Naive thymus-derived CD4-positive, alpha-beta T cell (primary cell): ENCODE measurements at places on chromosomes 1 and 21. TPM values are rescaled to one million over a fixed set of nuclear protein-coding genes. Genes with fewer than 3 reads are reported as not detected.

Gene BCAS2
- 46.0 and 46.2 TPM in 2 replicates for total RNA-seq

Gene BARHL2
- not detected in 2 replicates for total RNA-seq

Gene S100A9
- total RNA-seq: 8.3 TPM

Gene CRYAA
- total RNA-seq: not detected

Gene ZNF648
- not detected for total RNA-seq

Gene DEGS1
- total RNA-seq: 37.6 TPM

- no peaks in the 10 kb centered on the region for H3K27me3 ChIP-seq
- H3K27ac ChIP-seq: no peak overlapping the region
- DNase-seq: no peak
Observed at GRCh38 chr1:17274186-17275170, 25.6 kb downstream of the PADI3 start.

- peak overlapping the region; percentile 94 for H3K27ac ChIP-seq
- DNase-seq: no peak
- H3K36me3 ChIP-seq: no peaks in the 10 kb centered on the region
- no peaks in the 10 kb centered on the region for H3K27me3 ChIP-seq
Observed at GRCh38 chr1:32106663-32107275, 1.1 kb upstream of the KPNA6 start.

GRCh38 chr1:160836981-160837557 lies 25.6 kb downstream of the CD244 start:
- no peaks in the 10 kb centered on the region for H3K36me3 ChIP-seq
- no peak for DNase-seq
- peak overlapping the region; percentile 14 for H3K4me3 ChIP-seq
- peaks cover 50% of the 10 kb centered on the region for H3K4me1 ChIP-seq

DNA sequence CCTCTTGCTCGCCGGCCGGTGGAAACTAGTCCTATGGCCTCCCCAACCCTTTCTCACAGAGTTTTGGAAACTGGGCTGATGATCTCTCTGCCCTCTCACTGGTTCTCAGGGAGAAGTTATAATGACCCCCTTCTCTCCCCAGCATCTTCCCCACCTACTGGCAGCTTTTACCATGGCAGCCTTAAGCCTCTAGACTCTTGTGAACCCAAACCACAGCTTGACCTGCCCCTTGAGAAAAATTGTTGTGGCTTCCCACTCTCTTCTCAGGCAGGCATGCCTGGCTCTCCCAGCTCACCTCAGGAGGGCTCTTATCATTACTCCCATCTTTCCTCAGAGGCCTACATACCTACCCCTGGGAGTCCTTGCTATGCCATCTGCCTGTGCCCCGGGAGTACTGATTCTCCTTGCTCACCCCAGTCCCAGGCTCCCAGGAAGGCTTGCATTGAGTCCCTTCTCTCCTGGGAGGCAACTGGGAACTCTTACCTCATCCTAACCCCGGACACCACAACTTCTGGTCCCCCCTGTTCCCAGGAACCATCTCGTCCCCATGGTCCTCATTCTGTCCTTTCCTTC lies 1.6 kb downstream of the NSUN4 start:
- H3K4me3 ChIP-seq: no peak overlapping the region
- H3K27me3 ChIP-seq: no peaks in the 10 kb centered on the region
- peaks cover 5% of the 10 kb centered on the region for H3K4me1 ChIP-seq
- DNase-seq: no peak
- no peaks in the 10 kb centered on the region for H3K36me3 ChIP-seq
- peak overlapping the region; percentile 97 for H3K27ac ChIP-seq

DNA sequence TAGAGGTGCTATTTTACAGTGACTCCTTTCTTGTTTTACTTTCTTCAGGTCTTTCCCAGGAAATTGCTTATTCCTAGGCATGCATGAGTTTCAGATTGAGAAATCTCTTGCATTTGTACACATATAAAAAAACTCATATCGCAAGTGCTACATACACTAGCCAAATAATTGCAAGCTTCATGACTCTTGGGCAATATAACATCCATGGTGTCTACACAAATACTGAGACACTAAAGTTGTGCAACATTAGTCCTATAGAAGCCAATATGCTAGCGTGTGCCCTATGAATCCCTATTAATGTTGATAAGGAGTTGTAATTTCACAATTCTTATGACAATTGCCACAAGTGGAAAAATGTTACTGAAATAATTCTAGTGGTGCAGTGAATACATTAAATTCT lies 591.0 kb downstream of the ADGRL2 start:
- H3K27ac ChIP-seq: no peak overlapping the region
- no peak for DNase-seq
- no peak overlapping the region for H3K4me3 ChIP-seq

- H3K4me3 ChIP-seq: no peak overlapping the region
- no peak overlapping the region for H3K27ac ChIP-seq
- H3K27me3 ChIP-seq: no peaks in the 10 kb centered on the region
- no peak for DNase-seq
- H3K4me1 ChIP-seq: no peaks in the 10 kb centered on the region
Observed at GRCh38 chr1:233614173-233614742, 352 bp downstream of the KCNK1 start.

GRCh38 chr1:91412371-91412770 lies 7.7 kb upstream of the HFM1 start:
- H3K4me3 ChIP-seq: no peak overlapping the region
- no peaks in the 10 kb centered on the region for H3K4me1 ChIP-seq
- DNase-seq: no peak
- H3K27ac ChIP-seq: no peak overlapping the region
- no peaks in the 10 kb centered on the region for H3K36me3 ChIP-seq

- H3K36me3 ChIP-seq: no peaks in the 10 kb centered on the region
- no peaks in the 10 kb centered on the region for H3K4me1 ChIP-seq
- no peaks in the 10 kb centered on the region for H3K27me3 ChIP-seq
- H3K27ac ChIP-seq: no peak overlapping the region
Observed at GRCh38 chr21:24259241-24259640, 1348.0 kb downstream of the MRPL39 start.

GRCh38 chr1:110196917-110197765 lies 13.0 kb upstream of the KCNC4 start:
- no peak overlapping the region for H3K27ac ChIP-seq
- H3K4me1 ChIP-seq: no peaks in the 10 kb centered on the region
- no peaks in the 10 kb centered on the region for H3K36me3 ChIP-seq

DNA sequence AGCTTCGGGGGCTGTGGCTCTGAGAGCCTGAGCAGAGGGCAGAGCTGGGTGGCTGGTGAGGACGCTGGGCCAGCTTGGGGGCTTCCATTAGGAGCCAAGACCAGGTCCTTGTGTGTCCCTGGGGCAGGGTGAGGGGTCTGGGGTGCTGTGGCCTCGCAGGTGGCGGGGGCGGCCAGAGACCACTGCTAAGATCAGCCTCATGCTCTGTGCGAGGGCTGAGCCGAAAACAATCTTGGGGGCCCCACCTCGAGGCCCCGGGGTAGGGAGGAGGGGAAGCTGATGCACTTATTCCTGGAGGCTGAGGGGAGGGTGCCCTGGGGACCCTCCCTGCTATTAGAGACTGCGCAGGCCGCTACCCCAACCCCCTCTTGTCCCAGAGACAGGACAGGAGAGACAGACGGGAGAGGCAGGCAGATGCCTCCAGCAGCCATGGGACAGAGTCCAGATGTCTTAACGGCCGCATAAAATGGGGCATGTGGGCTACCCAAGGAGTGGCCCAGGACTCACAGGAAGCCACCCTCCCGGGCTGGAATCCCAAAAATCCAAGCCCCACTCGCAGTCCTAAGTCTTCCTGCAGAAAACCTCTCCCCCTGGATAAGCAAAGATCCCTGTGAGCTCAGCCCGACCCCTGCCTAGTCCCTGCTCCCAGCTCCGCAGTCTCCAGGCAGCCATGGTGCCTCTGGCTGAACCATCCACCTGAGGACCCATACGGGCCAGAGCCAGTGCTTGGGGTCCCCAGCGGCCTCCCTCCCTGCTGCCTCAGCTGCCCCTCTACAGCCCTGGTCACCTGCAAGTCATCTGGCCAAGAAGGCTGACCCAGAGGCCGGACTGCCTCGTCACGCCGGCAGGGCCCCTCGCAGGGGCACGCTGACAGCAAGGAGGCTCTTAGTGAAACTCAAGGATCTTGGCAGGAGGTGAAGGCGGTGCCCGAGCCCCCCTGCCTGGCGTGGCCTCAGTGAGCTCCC lies 43.6 kb upstream of the COL18A1 start:
- H3K27ac ChIP-seq: no peak overlapping the region
- H3K36me3 ChIP-seq: no peaks in the 10 kb centered on the region

DNA sequence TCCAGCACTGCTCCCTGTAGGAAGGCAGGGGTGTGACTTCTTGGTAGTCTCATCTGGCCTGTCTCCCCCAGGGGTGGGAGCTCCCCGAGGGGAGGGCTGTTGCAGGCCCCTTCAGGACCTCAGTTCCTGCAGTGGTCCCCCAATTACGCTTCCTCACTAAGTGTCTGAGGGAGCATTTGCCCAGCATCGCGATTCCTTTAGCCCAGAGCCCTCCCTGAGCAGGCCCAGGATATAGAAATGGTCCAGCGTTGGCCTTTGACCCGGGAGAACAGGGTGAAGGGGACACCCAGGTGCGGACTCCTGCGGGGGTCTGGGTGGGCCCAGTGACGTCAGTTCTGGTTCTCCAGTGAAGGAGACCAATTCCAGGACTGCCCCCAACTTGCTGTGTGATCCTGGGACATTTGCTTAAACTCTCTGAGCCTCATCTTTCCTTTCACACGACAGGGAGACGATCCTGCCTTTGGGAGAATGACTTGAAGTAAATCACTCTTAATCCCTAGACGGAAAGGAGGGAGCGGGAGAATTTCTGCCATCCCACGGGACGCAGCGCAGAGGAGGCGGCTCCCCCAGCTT lies 32.6 kb upstream of the BTG2 start:
- no peak for DNase-seq
- H3K36me3 ChIP-seq: no peaks in the 10 kb centered on the region
- H3K27ac ChIP-seq: peak overlapping the region; percentile 75
- no peak overlapping the region for H3K4me3 ChIP-seq
- H3K4me1 ChIP-seq: peaks cover 13% of the 10 kb centered on the region
- H3K27me3 ChIP-seq: no peaks in the 10 kb centered on the region

GRCh38 chr1:238916828-238917227 lies 469.5 kb upstream of the CHRM3 start:
- H3K4me3 ChIP-seq: no peak overlapping the region
- H3K27ac ChIP-seq: no peak overlapping the region
- DNase-seq: no peak

- no peaks in the 10 kb centered on the region for H3K36me3 ChIP-seq
- H3K27ac ChIP-seq: no peak overlapping the region
- no peaks in the 10 kb centered on the region for H3K27me3 ChIP-seq
- no peak for DNase-seq
Observed at GRCh38 chr1:245873883-245874671, 633.0 kb downstream of the SMYD3 start.

- no peak overlapping the region for H3K27ac ChIP-seq
- no peaks in the 10 kb centered on the region for H3K27me3 ChIP-seq
- H3K4me3 ChIP-seq: no peak overlapping the region
- no peaks in the 10 kb centered on the region for H3K4me1 ChIP-seq
- DNase-seq: peak; percentile 29
Observed at GRCh38 chr1:169902751-169903150, 9.1 kb upstream of the SCYL3 start.

DNA sequence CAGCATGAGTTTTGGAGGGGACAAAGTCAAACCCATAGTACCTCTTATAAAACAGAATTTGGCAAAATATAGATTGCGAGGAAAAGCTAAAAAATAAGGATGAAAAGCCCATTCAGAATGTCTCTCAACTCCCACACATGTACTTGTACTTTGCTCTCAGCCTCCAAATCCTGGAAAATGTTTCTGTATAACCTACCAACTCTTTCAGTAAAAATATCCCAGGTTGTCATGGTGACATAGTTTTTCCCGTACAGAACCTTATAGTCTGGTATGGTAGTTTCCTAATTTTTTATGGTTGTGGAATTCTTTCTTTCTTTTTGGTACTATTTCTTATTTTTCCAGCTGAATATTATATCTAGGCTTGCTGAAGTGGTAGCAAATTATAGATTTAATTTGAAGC lies 15.5 kb upstream of the RPS6KC1 start:
- no peaks in the 10 kb centered on the region for H3K4me1 ChIP-seq
- H3K27me3 ChIP-seq: no peaks in the 10 kb centered on the region

GRCh38 chr1:220149742-220150141 lies 55.8 kb downstream of the IARS2 start:
- H3K36me3 ChIP-seq: peaks cover 13% of the 10 kb centered on the region
- DNase-seq: no peak
- H3K4me3 ChIP-seq: no peak overlapping the region
- H3K27ac ChIP-seq: no peak overlapping the region
- no peaks in the 10 kb centered on the region for H3K4me1 ChIP-seq

DNA sequence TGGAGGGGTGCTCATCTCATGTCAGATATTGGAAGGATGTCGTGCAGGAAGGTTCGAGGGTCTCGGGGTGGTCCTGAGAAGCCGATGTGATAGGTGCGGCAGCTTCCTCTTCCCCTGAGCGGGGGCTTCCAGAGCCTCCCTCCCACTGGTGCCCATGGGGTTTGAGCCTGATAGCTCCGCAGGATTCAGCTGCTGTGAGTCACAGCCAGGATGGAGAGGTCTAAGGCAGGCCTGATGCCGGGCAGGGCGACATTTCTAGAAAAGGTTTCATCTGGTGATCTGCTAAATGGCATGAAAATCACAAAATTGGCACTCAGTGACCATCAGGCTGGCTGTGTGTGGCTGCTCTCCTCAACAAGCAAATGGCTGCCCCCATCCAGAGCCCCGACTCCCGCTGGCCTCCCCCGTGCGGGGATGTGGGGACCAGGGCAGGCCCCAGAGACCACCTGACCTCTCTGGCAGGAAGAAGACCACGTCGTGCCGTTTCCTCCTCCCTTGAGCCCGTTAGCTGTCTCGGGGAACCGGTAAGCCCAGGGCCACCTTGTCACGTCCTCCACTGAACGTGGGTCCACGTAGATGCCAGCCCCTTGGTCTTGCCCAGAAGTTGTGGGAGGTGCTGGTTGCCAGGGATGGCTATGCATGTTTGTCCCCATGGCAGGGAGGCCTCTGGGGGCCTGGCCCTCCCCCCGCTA lies 66.1 kb downstream of the SKI start:
- no peak overlapping the region for H3K4me3 ChIP-seq
- H3K4me1 ChIP-seq: peaks cover 88% of the 10 kb centered on the region
- H3K27ac ChIP-seq: peak overlapping the region; percentile 98
- no peak for DNase-seq

DNA sequence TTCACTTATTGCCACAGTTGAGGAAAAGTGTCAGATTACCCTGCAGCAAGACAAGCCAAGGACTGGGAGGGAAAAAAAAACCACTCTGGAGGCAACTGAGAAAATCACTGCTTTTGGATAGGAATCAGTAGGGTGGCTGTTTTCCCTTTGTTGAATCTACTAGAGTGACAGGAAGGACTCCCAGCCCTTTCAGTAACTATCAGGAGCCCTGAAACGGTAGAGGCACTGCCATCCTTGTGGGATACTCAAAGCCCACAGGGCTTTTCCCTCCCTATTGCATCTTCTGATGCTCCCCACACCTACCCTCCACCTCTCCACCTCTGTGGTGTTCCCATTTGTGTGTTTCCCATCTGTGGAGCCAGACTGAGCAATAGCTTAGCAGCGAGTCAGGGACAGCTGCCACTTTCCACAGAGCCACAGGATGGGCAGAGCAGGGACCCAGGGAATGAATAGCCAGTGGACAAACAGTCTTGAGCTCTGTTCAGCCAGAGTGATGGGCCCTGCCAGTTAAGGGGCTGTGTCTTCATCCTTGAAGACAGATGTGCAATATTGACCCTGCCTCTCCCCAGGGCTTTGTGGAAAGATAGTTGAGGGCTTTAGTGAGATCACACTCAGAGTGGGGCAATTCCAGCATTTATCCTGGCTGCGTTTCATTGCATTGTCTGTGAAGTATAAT lies 13.9 kb downstream of the UBIAD1 start:
- H3K27ac ChIP-seq: peak overlapping the region; percentile 71
- H3K4me3 ChIP-seq: no peak overlapping the region
- H3K27me3 ChIP-seq: no peaks in the 10 kb centered on the region
